NCI-H345 (cell line): ENCODE measurements at places on chromosomes 16 and 17.

DNA sequence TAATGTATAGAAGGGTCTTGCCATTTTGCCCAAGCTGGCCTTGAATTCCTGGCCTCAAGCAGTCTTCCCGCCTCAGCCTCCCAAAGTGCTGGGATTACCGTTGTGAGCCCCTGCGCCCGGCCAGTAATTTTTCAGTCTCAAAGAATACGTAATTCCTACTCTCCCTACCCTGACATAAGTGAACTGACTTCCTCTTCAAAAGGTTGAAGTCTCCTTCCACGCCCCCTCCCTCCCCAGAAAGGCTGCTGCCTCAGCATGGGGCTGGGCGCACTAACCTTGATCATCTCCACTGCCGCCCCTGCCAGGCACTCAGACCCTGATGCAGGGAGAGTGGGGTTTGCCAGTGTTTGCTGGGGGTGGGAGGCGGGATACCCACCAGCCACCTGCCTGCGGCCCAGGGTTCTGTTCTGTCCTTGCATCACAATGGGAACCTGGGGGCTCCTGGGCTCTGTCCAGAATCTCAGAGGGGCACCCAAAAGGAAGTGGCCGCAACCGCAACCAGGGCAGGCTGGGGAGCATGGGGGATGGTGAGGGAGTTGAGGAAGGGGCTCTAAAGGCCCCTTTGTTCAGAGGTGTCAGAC lies 27.5 kb downstream of the KIFC3 start:
- no peak for DNase-seq

- DNase-seq = no peak
Observed at GRCh38 chr17:42670789-42671657, 5.8 kb downstream of the PLEKHH3 start.

DNA sequence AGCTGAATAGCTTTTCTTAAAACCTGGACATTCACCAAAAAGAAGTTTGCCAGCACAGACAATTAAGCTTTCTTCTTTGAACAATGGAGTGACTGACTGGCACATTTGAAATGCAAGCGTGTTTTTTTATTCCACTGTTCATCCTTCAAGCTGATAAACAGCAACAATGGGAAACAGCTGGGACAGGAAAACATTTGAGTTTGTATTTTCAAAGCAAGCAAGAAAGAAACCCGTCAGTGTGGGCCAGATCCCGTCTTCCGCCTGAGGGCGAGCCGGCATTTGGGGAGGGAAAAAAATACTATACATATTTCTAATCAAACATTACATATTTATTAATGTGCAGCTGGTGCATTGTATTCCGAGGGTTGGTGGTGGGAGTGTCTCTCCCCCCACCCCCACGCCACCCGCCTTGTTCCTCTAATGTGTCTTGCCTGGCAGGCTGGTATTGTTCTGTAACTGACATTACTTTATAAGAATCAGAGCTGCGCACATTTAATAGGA lies 94.3 kb downstream of the CYLD start:
- DNase-seq = no peak

DNA sequence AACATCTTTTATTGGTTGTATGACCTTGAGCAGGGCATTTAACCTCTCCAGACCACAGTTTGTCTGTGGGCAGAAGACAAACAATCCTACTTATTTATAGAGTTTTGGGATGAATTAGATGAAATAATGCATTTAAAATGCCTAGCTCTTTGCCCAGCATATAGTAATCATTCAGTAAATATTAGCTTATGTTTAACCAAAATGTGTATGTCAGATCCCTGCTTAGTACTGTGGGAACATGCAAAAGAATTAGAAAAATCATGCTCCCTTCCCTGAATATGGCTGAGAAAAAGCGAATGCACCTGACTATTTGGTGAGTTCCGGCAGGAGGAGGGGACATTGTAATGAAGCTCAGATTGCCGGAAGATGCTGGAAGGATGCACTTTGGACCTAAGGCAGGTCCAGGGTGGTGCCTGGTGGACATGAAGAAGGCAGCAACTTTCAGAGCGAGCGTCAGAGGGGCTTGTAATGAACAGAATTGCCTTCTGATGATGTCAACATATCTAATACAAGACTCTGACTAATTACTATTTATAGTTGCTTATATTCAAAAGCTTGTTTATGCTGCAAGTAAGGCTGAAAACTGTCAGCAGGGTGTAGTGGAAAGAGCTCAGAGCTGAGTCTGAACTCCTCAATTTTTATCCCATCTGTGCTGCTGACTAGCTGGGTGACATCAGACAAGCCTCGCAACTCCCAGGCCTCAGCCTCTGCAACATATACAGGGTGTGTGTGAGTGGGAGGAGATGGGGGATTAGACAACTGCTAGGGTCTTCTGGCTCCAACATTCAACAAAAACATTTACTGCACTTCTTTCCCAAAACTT lies 221.2 kb downstream of the PRKCA start:
- no peak for DNase-seq

- DNase-seq = no peak
Observed at GRCh38 chr17:6422654-6423241, 12.2 kb downstream of the AIPL1 start.

- no peak for DNase-seq
Observed at GRCh38 chr17:56727876-56728617, 105.7 kb downstream of the C17orf67 start.

- no peak for DNase-seq
Observed at GRCh38 chr17:21242026-21242697, 11.0 kb downstream of the NATD1 start.

GRCh38 chr17:75679706-75680211 lies 12.6 kb downstream of the SAP30BP start:
- DNase-seq = no peak

DNA sequence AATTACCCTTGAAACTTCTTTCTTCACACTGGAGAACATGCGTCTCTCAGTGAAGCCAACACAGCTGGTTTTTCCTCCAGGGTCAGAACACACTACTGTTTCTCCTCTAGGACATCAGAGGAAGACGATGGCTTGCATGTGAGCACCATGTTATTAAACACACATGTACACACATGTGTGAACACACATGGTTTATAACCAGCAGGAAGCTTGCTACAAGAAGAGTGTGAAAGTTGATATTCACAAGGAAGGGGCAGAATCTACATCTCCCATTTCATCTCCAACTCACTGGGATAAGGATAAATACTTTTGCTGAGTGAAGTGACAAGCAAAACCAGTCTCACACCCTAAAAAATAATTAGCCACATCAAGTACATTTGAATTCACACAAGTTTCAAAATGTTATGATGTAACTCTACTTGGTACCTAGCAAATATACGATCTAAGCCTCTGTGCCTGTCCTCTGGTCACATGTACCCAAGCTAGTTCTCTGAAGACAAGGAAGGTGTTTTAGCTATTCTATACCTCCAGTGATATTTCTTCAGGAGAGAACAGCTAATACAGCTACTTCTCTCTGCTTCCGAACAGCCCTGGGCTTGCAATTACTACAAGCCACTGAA lies 127.7 kb downstream of the PARN start:
- DNase-seq = no peak

DNA sequence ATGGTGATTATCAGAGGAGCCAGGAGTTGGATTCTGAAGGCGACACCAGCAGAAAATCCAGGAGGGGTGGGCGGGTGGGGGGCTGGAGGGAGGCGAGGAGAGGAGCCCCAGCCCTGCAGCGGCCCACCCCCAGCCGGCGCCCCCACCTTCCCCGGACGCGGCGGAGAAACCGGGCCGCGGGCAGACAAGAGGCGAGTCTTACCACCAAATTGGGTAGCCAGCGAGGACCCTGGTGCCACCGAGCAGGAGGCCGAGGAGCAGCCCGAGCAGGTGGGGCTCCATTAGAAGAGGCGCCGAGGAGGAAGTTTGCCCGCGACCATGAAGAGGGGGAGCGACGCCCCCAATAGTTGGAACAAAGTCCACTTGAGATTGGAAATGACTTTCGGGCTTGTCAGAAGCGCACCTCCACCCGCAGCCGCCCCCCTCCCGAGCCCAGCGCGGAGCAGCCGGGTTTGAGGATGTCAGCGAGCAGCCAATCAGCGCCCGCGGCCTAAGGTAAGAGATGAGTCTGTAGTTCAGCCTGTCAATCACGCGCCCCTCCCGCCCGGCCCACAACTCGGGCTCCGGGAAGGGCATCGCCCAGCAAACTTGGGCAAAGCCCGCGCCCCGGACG lies at the start of gene WNT3:
TSS of gene WNT3 (minus strand) at position 377 of the 613 bp plus-strand sequence. CDS start at position 282, 95 bp downstream.
- DNase-seq = peak; percentile 33

DNA sequence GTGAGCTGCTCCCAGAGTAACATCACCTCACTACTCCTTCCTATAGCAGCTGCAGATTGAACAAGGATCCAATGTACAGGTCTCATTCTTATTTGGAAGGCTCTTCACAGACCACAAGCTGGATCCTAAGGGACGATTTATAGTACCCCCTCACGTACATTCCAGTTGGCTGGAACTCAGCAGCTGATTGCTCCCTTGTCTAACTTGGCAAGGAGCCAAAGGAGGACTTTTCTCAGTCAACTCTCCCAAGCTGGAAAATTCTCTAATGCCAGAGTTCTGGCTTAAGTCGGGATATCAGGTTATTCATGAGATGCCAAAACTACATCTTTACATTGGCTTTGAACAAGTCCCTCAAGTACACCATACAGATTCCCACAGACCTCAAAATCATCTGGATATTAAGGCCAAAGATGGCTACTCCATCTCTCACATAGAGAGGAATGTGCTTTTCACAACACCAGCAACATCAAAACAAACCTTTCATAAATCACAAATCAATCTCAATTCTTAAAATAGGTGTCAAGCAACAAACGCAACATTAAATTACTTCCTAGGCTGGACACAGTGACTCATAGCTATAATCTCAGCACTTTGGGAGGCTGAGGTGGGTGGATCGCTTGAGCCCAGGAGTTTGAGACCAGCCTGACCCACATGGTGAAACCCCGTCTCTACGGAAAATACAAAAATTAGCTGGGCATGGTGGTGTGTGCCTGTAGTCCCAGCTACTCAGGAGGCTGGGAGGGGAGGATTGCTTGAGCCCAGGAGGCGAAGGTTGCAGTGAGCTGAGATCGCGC lies 39.3 kb downstream of the SMG6 start:
- no peak for DNase-seq

DNA sequence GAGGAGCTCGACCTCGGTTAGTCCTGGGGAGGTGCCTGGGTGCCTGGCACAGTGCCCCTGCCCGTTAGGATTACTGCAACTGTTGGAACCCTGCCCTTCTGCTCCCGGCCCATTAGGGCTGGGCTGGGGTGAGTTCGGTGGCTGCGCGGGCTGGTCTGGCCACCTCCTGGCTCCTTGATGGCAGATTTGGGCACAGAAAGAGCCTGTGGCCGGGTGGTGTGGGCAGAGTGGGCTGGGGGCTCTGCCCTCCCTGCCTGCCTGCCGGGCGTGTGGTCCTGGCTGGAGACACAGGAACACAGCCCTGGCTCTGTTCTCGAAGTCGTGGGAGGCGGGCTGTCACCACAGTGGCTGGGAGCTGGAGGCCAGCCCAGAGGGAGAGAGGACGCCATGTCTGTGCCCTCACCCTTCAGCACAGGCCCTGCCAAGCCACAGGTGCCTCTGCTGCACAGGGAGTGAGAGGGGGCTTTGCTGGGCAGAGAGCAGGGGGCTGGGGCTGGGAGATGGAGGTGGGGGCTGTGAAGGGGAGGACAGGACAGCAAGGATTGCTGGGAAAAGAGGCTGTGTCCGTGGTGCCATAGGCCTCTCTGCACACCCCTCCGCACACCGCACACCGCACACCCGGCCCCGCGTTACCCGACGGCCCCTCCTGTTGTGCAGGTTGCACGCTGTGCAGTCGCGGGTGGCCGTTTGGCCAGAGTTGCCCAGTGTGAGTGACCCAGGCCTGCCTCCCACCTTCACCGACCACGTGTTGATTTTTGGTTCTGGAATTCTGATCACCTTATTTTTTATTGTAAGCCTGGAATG lies 236.6 kb upstream of the GSE1 start:
- no peak for DNase-seq

- DNase-seq = no peak
Observed at GRCh38 chr17:18031955-18032354, 7.0 kb downstream of the ATPAF2 start.

- DNase-seq = no peak
Observed at GRCh38 chr16:57692636-57693035, 2.0 kb upstream of the DRC7 start.

- no peak for DNase-seq
Observed at GRCh38 chr16:89090669-89091426, 2.8 kb upstream of the ACSF3 start.

DNA sequence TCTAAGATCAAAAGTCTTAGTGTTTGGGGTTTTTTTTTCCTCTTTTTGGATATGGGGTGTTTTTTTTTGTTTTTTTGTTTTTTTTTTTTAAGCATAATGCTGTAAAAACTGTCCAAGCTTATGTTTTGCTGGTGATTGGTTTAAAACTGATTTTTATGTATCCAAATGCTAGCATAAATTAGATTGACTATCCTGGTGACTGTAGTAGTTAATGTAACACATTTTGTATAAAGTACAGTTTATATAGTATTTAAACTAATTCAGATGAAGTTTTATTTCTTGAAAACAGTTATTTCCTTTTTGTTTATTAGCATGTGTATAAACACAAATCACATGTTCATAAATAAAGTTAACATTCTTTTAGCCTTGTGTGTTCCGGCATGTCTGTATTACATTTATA lies 10.9 kb downstream of the RBBP6 start:
- DNase-seq = no peak

GRCh38 chr17:28193241-28193640 lies 125.8 kb upstream of the TMEM97 start:
- no peak for DNase-seq
